CD4-positive, alpha-beta T cell treated with Interleukin-10 for 1 hour (primary cell): ENCODE measurements at places on chromosomes 7 and 10.

GRCh38 chr7:30824821-30825720, 53.9 kb downstream of the MINDY4 start:
- DNase-seq: no peak

GRCh38 chr7:43871064-43871463, 1.7 kb upstream of the MRPS24 start:
- DNase-seq: no peak

- no peak for DNase-seq
Measured at GRCh38 chr10:1364151-1364910, 308.1 kb downstream of the WDR37 start.

DNA sequence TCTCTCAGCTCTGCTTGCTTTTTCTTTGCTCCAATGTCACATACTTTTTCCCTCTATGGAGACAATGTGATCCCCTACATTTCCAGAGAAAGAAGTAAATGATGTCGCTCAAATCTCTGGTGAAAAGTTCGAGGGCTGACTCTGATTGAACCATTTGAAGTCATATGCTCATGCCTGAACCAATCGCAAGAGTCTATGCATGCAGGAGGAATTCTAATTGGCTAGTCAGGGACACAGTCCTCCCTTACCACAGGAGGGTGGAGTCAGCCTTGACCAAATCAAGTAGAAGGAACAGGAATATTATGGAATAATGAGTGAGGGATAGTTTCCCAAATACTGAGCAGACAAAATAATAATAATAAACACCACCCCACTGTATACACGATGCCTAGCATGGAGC, 96.8 kb downstream of the PRLHR start:
- DNase-seq: no peak

- no peak for DNase-seq
Measured at GRCh38 chr10:99372546-99373271, 43.6 kb downstream of the CNNM1 start.

GRCh38 chr7:22671177-22671879, 55.7 kb upstream of the IL6 start:
- no peak for DNase-seq

DNA sequence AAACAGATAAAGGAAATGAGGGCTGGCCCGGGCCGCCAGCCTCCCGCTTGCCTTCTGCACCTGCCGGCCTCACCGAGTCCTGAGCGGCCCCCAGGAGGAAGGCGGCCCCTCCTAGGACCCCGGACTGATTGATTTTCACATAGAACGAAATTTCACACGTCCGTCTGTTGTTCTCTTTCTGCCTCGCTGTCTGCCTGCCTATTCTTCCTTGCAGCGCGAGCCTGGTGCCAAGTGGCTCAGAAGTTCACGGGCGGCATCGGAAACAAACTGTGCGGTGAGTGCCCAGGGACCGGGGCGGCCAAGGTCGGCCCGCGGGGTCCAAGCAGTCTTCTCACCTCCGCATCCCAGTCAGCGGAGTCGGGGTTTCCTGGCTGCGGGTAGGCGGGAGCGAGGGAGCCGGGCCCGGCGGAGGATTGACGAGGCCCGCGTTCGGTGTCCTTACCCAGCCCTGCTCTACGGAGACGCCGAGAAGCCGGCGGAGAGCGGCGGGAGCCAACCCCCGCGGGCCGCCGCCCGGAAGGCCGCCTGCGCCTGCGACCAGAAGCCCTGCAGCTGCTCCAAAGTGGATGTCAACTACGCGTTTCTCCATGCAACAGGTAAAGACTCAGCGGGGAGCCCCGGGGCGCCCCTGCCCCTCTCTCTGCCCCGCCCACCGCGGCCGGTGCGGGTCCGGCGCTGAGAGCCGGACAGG, 967 bp downstream of the GAD2 start:
- no peak for DNase-seq

GRCh38 chr7:144489504-144489903, 86.0 kb upstream of the NOBOX start:
- no peak for DNase-seq

GRCh38 chr10:113882240-113882639, 27.8 kb downstream of the NHLRC2 start:
- DNase-seq: no peak

DNA sequence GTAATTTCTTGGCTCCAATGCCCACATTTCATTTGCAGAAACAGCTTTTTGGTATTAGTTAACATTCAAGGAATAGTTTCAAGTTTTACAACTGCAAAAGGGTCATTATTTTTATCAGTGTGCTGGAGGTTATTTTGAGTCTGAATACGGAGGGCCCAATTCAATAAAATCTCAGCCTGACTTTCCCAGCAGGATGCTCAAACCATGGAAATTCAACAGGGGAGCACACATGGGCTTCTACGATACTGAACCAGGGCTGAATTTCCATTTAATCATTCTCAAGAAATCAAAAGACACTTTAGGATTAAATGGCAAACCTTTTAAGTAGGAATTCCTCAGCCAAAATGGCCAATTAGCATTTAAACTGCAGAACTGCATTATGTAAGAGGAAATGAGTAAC, 700.9 kb upstream of the ANKRD30A start:
- no peak for DNase-seq

GRCh38 chr10:14731875-14732512, 42.7 kb downstream of the FAM107B start:
- DNase-seq: no peak

- DNase-seq: no peak
Measured at GRCh38 chr10:24331457-24331856, 122.5 kb downstream of the KIAA1217 start.

DNA sequence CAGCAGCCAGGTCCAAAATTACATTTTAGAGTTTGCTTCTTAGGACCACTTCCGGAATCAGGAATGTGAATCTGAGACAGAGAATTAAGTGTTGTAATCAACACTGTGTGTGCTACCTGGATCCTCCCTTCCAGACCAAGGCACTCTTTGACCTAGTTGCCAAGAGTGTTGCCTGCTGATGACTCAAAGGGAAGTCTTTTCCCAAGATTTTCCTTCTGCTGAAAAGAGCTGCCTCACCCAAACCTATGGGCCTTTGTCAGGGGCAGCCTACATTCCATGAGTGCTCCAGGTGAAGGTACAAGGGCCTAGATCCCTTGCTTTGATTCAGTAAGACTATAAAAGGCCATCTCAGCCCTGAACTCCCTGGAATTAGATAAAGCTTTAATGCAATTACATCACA, 712.5 kb upstream of the ANKRD30A start:
- DNase-seq: no peak

DNA sequence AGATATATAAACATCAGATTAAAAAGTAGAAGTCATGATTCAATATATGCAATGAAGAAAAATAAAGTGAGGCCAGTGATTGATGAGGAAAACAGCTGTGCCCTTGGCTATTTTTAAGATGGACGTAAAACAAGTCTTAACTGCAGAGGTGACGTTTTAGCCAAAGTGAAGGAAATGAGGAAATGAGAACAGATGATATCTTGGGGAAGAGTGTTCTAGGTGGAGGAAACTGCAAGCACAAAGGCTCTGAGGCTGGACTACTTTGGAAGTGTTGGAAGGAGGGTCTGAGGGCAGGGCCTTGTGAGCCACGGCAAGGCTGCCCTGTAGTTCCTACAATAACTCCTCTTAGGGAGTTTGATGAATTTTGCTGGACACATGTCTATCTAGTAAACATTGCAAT, 140.5 kb upstream of the AKR1E2 start:
- DNase-seq: no peak

GRCh38 chr7:155804897-155805825, 7.1 kb downstream of the SHH start:
- peak; percentile 41 for DNase-seq

GRCh38 chr7:35722054-35722849, 27.3 kb upstream of the HERPUD2 start:
- DNase-seq: no peak

- no peak for DNase-seq
Measured at GRCh38 chr10:61364619-61365018, 88.6 kb downstream of the TMEM26 start.

DNA sequence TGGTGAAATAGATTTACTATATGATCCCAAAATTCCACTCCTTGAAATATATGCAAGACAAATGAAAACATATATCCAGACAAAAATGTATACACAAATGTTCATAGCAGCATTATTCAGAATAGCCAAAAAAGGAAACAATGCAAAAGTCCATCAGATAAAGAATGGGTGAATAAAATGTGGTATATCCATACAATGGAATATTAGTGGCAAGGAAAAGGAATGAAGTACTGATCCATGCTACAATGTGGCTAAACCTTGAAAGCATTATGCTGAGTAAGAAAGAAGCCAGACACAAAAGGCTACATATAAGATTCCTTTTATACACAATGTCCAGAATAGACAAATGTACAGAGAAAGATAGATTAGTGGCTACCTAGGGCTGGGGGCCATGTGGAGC, 225.5 kb downstream of the PLXNA4 start:
- no peak for DNase-seq

DNA sequence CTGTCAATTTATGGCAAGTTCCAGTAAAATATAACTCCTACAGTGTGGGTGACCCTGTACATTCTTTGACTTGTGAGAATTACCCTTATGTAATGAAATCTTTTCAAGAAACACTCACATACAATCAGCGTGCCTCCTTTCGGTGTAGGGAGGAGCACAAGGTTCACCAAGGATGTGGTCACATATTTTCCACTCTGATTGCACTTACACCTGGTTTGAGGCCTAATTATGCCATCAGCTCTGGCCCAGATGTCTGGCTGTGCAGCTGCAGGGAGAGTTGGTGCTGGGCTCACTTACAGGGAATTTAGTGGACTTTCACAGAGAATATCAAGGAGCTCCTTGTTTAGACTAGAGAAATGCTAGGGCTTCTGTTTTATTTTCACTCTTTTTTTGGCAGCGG, 146.0 kb upstream of the STEAP4 start:
- no peak for DNase-seq

GRCh38 chr10:10677479-10677878, 340.2 kb upstream of the CELF2 start:
- no peak for DNase-seq

- peak; percentile 32 for DNase-seq
Measured at GRCh38 chr10:17453373-17454091, 863 bp downstream of the ST8SIA6 start.

DNA sequence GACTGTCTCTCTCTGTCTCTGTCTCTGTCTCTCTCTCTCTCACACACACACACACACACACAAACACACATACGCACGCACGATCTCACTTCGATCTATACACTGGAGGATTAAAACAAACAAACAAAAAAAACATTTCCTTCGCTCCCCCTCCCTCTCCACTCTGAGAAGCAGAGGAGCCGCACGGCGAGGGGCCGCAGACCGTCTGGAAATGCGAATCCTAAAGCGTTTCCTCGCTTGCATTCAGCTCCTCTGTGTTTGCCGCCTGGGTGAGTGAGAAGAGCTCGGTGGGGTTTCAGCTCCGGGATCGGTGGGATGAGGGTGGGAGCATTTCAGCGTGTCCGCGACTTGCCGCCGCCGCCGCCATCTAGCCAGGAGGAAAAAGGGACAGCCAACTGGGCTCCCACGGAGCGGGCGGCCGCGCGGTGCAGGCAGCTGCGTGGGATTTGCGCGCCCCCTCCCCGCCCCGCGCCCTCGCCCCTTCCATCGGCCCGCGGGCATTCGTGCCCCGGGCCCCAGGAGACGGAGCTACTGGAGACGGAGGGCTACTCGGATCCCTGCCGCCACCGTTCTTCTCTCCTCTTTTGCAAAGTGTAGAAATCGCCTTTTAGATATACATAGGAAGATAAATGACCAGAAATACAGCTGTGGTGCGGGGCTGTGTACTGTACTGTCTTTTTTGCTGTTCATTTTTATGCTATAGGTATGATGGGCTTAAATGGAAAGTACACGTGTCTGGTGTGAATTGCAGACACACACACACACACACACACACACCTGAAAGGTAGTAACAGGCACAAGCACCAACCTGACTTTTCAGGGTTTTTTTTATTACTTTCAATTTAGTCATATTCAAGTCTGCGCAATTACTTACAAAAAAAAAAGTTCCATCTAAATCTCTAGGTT, 581 bp downstream of the PTPRZ1 start:
- no peak for DNase-seq

GRCh38 chr7:29593459-29593858, 29.8 kb downstream of the PRR15 start:
- DNase-seq: no peak

- DNase-seq: no peak
Measured at GRCh38 chr10:52679117-52679516, 93.5 kb downstream of the MBL2 start.

GRCh38 chr10:71339796-71340589, 20.9 kb downstream of the SLC29A3 start:
- DNase-seq: no peak

DNA sequence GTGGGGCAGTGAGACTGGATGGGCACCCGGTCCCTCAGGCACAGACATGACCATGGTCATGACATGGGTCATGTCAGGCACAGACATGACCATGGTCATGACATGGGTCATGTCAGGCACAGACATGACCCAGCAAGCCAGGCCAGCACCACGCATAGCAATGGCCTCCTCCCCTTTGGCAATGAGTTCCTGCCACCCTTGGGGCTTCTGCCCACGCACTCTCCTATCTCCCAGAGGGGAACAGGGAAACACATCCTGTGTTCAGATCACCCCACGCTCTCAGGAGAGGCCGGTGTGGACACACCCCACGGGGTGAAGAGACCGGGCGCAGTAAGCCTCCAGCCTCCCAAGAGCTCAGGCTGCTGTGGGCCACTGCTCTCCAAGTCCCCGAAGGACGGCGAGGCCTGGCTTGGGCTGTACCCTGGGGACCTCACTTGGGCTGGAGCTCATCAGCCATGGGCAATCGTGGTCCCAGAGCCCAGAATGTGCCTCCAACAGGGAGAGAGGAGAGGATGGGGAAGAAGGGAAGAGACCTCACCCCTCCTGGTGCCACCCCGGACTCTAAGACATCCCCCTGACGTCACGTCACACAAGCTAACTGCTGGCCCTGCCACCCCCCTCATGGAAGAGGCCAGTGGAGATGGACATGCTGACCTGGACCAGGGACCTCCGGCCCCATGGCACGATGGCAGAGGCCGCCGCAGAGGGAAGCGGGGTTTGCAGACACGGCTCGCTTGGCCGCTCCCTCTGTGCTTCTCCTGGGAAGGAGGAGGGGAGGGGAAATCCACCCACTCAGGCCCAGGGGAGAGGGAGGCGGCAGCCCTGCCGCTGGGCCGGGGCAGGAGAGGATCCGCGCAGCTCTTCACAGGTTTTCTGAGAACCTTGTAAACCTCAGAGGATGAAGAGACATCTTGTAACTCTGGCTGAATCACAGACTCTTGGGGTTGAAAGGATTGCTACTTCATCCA, 269.6 kb downstream of the ELFN1 start:
- peak; percentile 30 for DNase-seq

DNA sequence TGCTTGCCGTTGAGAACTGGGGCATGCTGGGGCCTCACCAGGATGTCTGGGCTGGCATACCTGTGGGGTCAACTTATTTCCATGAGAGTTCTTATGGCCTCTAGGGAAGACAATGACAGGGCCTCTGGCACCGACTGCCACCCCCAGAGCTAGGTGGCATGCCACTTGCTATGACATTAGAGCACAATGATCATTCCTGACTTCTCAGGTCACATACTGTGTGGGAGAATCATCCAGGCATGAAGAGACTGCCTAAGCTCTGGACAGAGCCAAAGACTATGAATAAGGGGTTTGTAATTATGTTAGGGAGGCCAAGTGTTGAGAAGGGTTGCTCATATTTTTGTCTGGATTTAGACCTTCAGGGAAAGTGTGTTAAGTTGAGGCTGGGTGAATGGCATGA, 97.5 kb downstream of the PTPN20 start:
- no peak for DNase-seq

- no peak for DNase-seq
Measured at GRCh38 chr7:123738808-123739207, 10.0 kb downstream of the WASL start.
